ENCODE measurements at places on chromosomes 4 and X.
A peak's percentile ranks its signal among the peaks of the same experiment; 100 is the strongest.

- no peak for DNase-seq
Measured at GRCh38 chr4:54155936-54156335, 56.0 kb downstream of the GSX2 start.

GRCh38 chr4:81550388-81550859 is 78.7 kb upstream of the RASGEF1B start:
- DNase-seq = no peak

DNA sequence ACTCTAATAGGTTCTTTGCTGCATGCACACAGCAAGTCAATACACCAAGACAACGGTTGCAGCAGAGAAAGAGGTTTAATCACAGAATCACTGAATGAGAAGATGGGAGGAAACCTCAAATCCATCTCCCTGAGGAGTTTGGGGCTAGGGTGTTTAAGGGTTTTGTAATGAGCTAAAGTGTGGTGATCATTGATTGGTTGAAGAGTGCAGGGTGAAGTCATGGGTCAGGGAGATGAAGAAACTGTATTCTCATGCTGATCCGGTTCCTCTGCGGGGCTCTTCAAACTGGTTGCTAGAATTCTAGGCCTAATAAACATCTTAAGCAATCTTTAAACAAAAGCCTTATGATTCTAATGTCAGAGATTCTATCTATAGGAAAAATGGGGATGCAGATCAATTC is 432.5 kb upstream of the FAM47C start:
- DNase-seq = no peak

GRCh38 chr4:157076578-157076947 is 613 bp downstream of the GLRB start:
- peak; percentile 47 for DNase-seq

- DNase-seq = no peak
Measured at GRCh38 chr4:189974056-189974455, 33.4 kb downstream of the FRG1 start.

DNA sequence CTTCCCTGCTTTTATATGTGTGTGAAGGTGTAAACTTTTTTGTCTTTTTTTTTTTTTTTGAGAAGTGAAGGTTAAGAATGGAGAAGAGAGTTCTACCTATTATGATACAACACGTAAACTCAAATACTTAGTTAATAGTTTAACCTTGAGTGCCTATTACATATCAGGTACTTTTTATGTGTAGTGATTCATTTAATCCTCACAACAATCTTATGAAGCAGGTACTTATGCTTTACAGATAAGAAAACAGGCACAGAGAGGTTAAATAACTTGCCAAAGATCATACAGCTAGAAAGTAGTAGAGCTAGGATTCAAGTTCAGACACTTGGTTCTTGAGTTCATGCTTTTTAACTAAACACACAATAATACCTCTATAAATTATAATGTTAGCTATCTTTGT is 107.4 kb downstream of the THOC2 start:
- no peak for DNase-seq

GRCh38 chr4:38661371-38661770 is 2.6 kb upstream of the KLF3 start:
- no peak for DNase-seq

GRCh38 chrX:71162981-71163380 is 18.3 kb downstream of the NLGN3 start:
- peak; percentile 8 for DNase-seq

GRCh38 chr4:30314001-30314400 is 406.2 kb upstream of the PCDH7 start:
- DNase-seq = no peak

- no peak for DNase-seq
Measured at GRCh38 chr4:30429813-30430761, 290.1 kb upstream of the PCDH7 start.

DNA sequence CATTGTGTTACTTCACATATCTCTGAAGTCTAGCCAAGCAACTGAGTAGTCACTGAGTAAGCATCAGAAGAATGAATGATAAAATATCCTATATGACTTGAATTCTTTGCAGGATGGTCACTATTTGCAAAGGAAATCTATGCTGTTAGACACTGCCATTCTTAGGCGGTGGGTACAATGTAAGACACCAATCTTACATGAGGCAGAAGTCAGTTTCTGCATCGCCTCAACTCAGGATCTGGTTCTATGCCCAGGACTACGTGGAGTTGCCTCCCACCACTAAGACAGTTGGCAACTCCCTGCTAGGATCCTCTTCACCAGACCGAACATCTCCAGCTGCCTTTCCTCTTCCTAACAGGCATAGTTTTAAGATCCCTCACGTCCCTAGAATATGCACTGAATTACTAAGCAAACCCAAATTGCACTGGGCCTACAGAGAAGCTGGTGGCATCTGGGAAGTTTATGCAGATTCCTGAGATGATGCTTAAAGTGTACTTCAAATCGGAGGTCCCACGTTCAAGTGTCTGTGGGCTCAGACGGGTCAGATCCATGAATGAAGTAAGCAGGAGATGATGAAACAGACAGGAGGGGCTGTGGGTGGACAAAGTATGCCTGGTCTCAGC is 45.6 kb downstream of the SEL1L3 start:
- no peak for DNase-seq

- peak; percentile 69 for DNase-seq
Measured at GRCh38 chr4:140012688-140013486, 141.1 kb downstream of the MAML3 start.

- DNase-seq = no peak
Measured at GRCh38 chr4:99683895-99684294, 26.3 kb upstream of the C4orf54 start.

GRCh38 chrX:16436348-16437188 is 213.4 kb upstream of the S100G start:
- DNase-seq = peak; percentile 68

GRCh38 chr4:114087596-114088230 is 108.3 kb upstream of the ARSJ start:
- no peak for DNase-seq

DNA sequence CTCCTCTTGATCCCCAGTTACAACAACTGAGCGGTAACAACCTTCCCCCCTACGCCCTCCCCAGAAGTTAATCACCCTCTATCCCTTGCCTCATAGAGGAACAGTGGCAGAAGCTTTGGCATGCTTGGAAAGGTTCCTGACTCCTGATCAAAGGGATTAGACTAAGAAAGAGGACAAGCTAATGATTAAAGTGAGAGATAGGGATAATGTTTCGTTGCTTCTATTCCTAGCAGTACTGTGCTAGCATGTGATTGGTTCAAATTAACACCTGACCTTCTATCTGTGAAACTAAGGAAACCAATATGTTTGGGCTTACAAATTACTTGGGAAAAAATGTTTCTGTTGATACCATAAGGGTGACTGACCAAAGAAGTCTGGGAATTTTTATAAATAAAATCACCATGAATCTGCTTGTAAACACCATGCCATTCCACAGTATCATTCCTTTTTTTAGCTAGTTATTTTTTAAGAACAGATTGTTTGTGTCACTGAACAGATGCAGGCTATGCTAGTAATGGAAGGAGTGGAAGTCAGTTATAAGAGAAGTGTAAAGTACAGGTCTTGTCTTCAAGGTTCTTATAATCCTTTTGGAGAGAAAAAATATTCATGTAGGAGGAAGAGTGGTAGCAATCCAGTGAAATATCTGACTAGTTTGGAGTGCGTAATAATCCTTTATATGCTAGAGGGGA is 11.3 kb upstream of the ATP1B4 start:
- no peak for DNase-seq

GRCh38 chr4:128381748-128382559 is 94.3 kb upstream of the PGRMC2 start:
- no peak for DNase-seq

GRCh38 chr4:156255230-156256007 is 301.8 kb upstream of the CTSO start:
- no peak for DNase-seq

DNA sequence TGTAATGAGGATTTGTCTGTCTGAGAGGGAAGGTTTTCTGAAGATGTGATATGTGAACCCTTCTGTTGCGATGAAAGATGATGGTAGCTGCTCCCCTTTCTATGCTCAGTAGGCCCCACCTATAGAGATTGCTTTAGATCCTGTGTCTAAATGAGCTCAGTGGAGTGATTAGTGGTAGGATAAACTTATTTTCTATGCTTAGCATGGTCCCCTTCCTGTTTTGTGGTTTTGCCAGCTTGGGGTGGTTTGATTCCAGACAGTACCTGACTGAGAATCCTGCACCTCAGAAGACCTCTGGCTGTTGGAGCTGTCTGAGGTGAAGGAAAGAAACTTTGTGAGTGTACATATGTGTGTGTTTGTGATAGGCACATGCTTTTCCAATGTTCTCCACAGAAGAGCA is 17.7 kb downstream of the MSN start:
- DNase-seq = no peak

GRCh38 chrX:118370921-118371624 is 25.2 kb downstream of the WDR44 start:
- no peak for DNase-seq

GRCh38 chrX:25154168-25154567 is 138.4 kb upstream of the ARX start:
- no peak for DNase-seq

- no peak for DNase-seq
Measured at GRCh38 chr4:32135642-32136041, 1415.5 kb downstream of the PCDH7 start.

DNA sequence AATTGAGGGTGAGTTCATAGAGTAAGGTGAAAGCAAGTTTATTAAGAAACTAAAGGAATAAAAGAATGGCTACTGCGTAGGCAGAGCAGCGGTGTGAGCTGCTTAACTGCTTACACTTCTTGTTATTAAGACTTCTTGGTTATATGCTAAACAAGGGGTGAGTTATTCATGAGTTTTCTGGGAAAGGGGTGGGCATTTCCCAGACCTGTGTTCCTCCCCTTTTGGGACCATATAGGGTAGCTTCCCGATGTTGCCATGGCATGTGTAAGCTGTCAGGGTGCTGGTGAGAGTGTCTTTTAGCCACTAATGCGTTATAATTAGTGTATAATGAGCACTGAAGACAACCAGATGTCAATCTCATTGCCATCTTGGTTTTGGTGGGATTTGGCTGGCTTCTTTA is 126.5 kb downstream of the ARSF start:
- no peak for DNase-seq

GRCh38 chr4:123588631-123589241 is 192.1 kb downstream of the SPRY1 start:
- no peak for DNase-seq

- DNase-seq = no peak
Measured at GRCh38 chrX:133953078-133953477, 32.3 kb downstream of the GPC3 start.

DNA sequence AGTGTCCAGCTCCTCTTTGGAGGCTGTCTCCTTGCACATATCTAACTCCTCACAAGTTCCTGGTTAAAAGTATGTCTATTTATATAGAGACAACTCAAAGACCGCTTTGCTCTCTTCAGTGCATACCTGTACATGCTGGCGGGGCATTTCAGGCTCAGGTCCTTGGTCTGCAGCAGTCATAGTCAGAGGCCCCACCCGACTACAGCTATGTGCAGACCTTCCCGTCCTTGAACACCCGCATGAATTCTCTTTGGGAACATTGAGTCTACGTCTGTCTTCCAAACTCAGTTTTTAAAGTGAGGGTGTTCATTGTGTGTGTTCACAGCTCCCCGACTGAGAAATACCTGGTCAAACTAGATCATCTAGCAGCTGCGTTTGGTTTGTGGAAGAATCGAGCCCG is 4.2 kb downstream of the BCOR start:
- no peak for DNase-seq

- DNase-seq = peak; percentile 96
Measured at GRCh38 chr4:143381189-143382118, 44.8 kb downstream of the GAB1 start.
